Dermis microvascular lymphatic vessel endothelial cell (primary cell): ENCODE measurements at places on chromosomes 3 and 15. TPM values are rescaled to one million over a fixed set of nuclear protein-coding genes. Genes with fewer than 3 reads are reported as not detected.
A peak's percentile ranks its signal among the peaks of the same experiment; 100 is the strongest.

DNA sequence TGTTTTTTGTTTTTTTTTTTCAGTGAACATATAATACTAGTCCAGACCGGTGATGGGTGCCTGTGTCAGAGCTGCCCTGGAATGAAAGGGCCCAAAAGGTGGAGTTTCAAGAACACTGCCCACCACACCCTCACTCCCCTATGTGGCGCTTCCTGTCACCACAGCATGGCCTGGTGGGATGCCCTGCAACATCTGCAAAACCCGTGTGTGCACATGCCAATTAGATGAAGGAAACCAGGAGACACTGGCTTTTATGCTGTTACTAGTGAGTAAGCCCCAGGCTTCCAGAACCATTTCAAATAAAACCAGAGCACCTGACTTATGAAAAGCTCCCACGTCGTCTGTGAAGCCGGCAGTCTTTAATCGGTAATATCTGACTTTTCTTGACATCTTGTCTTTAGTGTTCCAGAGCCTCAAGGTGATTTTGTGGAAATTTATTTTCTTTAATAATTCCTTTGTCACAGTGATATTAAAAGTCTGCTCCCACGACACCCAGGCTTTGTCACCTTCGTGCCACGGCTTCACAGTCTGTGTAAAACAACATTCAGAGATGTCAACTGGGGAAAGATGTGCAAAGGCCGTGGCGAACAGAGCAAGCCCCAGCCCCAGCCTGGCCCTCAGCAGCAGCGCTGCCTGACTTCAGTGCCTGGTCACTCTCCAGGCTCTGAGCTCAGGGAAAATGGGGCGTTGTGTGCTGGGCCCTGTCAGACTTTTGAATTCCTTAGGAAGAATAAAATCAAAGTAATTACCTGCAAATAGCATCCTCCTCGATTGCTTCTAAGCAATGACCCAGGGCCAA lies 6.4 kb downstream of the CFAP92 start:
- DNase-seq, result no peak

- DNase-seq, result no peak
Observed at GRCh38 chr3:118808723-118809122, 225.9 kb downstream of the IGSF11 start.

DNA sequence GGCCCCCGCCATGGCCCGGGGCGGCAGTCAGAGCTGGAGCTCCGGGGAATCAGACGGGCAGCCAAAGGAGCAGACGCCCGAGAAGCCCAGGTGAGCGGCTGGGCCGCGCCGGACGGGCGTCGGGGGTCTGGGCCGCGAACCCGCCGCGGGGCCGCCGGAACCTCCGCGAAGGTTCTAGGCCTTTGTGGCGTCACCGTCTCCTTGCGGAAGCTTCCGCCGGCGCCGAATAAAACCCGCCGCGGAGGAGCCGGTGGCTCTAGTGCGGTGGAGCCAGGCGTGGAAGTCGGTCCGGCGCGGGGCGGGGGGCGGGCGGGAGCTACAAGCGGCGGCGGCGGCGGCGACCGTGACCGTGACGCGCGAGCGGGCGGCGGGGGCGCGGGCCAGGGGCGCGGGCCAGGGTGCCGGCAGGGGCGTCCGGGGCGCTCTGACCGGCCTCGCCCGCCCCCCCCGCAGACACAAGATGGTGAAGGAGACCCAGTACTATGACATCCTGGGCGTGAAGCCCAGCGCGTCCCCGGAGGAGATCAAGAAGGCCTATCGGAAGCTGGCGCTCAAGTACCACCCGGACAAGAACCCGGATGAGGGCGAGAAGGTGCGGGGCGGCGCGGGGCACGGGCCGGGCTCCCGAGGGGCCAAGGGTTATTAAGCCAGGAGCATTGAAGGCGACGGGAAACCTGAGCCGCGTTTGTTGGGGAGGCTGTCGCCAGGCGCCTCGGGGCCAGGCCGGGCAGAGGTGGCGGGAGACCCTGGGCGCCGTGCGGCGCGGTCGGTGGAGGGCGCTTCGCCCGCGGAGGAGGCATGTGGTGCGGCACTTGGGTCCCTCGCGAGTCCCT lies at the start of gene DNAJA4:
Gene DNAJA4 (plus strand): TSS at position 259 of the 833 bp plus-strand sequence. CDS start 202 bp downstream, at position 461.
- peak; percentile 53 for DNase-seq

DNA sequence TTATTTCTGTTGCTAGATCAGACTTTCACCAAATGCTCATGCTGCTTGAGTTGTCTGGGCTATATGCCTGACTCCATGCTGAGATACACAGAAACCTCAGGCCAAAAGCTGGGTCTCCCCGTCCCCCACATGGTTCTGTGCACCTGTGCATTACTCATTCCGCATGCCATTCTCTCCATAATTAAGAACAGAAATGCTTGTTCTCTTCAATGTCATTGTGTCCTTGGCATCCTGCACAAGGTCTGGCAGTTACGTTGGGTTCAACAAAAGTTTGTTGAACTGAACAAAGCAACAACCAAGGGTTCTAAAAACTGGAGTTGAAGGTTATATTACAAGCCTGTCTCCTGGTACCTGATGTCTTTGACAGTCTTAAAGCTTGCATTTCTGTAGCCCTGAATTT lies 177.5 kb downstream of the FNDC3B start:
- DNase-seq, result no peak

GRCh38 chr3:118936811-118937210 lies 97.8 kb downstream of the IGSF11 start:
- DNase-seq, result no peak

- DNase-seq, result no peak
Observed at GRCh38 chr15:60969658-60970057, 259.4 kb downstream of the RORA start.

DNA sequence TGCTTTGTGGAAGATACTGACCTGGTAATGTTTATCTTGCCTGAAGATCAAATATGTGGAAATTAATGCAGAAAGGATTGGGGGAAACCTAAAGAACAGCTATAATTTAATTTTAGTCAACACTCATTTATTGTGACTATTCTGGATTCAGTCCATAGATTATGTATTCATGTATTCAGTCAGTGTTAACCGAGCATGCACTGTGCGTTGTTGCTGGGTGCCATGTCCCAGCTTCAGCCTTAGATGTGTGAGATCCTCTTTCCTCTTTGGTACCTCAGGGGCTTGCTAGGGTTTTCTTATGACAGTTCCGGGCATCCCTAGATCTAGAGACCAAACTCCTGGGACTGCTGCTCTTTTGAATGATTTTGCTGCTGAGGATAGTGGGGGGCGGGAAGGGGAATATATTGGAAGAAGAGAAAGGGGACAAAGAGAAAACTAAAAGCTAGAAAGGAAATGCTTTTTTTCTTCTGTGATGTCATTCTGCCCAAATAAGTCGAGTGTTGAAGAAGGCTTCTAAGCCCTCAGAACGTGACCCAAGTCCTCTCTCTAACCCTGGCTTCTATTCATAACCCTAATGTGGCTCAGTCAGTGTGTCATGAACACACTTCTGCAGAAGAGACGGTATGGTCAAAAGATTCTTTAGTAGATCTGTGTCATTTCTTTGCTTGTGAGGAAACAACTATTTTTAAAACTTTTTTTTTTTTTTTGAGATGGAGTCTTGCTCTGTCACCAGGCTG lies 33.5 kb downstream of the STARD9 start:
- no peak for DNase-seq

DNA sequence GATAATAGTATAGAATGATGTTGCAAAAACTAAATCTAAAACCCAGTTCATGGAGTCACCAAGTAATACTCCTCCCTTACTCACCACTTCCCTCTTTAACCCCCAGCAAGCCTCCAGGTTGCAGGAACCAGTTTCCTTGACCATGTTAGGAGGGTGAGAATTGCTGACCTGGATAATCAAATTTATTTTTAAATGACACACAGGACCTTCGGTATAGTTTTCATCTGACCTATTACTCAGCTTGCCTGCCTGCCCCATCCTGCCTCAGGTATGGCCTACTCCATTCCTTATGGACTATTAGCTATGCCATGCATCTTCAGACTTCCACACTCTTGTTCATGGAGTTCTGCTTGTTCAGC lies 883 bp downstream of the RTP4 start:
- no peak for DNase-seq

DNA sequence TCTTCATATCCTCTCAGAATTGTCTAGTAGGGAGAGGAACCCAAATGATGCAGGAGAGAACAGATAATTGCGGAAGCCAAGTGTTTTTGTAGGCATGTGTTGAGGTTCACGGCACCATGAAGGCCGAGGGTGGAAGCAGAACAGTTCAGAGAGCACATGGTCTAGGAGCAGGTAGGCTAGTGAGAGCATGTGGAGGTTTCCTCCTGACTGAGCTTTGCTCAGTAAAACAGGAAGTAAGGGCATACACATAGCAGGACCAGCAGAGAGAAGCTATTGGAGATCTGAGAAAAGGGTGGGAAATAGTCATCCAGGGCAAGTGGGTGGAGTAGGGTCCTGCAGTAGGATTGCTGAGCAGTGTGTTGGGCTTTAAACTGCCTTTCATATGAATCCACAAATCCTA lies 491.1 kb downstream of the FHIT start:
- no peak for DNase-seq

- no peak for DNase-seq
Observed at GRCh38 chr3:60579734-60580133, 671.5 kb downstream of the FHIT start.

DNA sequence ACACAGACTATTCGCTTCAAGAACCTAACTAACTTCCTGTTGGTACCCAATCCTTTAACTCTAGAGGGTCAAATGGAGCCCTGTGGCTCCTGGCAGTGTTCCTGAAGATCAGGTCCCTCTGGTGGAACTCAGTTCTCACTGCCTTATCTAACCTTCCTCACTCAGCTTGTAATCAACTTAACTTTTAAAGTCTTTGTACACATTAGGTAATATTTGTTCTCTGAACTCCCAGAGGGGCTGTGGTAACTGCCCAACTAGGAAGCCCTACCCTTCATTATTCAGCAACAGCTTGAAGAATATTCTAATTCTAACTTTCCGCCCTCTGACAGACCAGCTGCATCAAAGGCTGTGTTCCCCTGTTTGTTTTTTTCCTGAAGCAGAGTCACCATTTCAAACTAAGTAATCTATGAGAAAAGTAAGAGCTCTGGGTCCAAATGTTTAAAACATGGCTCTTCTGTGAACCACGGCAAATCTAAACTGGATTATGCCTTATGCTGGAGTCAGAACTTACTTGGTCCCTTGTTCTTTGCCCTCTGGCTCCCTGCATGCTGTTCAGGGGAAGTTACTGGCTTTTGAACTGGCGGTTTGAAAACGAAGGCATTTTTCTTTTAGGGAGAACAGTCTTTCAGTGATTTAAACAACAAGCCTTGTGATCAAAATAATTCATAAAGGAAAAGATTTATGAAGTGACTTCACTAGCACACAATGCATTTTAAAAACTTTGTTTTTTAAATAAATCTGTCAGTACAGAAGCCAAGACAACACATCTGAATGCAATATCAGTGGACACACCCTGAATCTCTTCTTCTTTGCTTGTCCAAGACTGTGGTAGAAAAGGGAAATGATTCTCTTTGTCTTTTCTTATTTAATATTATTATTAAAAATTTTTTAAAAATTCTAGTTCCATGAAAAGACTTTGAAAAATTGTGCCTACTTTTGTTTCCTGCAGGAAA lies 365.6 kb downstream of the TIGIT start:
- no peak for DNase-seq

- no peak for DNase-seq
Observed at GRCh38 chr3:147400111-147400510, 6.2 kb downstream of the ZIC4 start.

- DNase-seq, result no peak
Observed at GRCh38 chr15:100261302-100262240, 80.2 kb downstream of the ADAMTS17 start.

- DNase-seq, result no peak
Observed at GRCh38 chr3:190318666-190319065, 3.6 kb downstream of the CLDN1 start.

- no peak for DNase-seq
Observed at GRCh38 chr3:52077925-52078324, 21.6 kb upstream of the DUSP7 start.

DNA sequence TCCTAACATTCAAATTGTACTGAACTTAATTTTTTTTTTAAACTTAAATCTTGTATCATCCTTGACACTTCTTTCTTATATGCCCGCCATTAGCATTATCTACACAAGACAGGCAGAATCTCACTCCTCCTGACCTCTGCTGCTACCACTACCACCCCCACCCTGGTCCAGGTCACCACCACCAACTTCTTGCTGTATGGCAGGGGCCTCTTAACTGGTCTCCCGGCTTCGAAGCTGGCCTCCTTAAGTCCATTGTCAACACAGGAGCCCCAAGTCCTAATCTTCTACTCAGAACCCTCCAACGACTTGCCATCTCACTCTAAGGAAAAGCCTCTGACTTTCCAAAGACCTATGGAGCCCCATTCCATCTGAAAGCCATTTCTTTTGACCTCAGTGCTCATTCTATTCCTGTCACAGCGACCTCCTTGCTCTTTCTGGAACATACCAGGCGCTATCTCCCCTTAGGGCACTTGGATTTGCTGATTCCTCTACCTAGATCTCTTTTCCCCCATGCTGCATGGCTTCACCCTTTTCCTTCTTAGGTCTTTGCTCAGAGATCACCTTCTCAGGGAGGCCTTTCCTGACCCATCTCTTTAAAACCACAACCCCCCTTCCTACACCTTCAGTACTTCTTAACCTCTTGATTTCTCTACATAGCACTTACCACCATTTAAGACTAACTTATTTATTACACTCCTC lies 2.6 kb downstream of the PRC1 start:
- DNase-seq, result no peak

OR5K2 gene
- total RNA-seq, result not detected in 2 replicates

HIGD2B gene
- total RNA-seq, result not detected in 2 replicates

CYP11A1 gene
- total RNA-seq, result not detected in 2 replicates

TFDP2 gene
- 14.7 and 15.0 TPM in 2 replicates for total RNA-seq

PARP15 gene
- 0.39 and 1.0 TPM in 2 replicates for total RNA-seq

CCDC54 gene
- total RNA-seq, result not detected in 2 replicates

GRIP2 gene
- not detected in 2 replicates for total RNA-seq

LTK gene
- under 0.01 TPM in 1 of 2 replicates, not detected in the other for total RNA-seq

DOCK3 gene
- total RNA-seq, result under 0.01 TPM in 1 of 2 replicates, not detected in the other
